ENCODE measurements at places on chromosomes 5 and 9.

- H3K27ac ChIP-seq: no peak overlapping the region
- no peaks in the 10 kb centered on the region for H3K27me3 ChIP-seq
- no peaks in the 10 kb centered on the region for H3K36me3 ChIP-seq
- H3K4me1 ChIP-seq: no peaks in the 10 kb centered on the region
- no peak for DNase-seq
- H3K4me3 ChIP-seq: no peak overlapping the region
These were observed 1365.3 kb upstream of the WWC1 start for GRCh38 chr5:166926138-166926537.

GRCh38 chr5:156528673-156529072 is 201.7 kb downstream of the SGCD start:
- H3K27me3 ChIP-seq: no peaks in the 10 kb centered on the region
- peaks cover 2% of the 10 kb centered on the region for H3K4me1 ChIP-seq
- no peak overlapping the region for H3K27ac ChIP-seq
- H3K4me3 ChIP-seq: no peak overlapping the region

DNA sequence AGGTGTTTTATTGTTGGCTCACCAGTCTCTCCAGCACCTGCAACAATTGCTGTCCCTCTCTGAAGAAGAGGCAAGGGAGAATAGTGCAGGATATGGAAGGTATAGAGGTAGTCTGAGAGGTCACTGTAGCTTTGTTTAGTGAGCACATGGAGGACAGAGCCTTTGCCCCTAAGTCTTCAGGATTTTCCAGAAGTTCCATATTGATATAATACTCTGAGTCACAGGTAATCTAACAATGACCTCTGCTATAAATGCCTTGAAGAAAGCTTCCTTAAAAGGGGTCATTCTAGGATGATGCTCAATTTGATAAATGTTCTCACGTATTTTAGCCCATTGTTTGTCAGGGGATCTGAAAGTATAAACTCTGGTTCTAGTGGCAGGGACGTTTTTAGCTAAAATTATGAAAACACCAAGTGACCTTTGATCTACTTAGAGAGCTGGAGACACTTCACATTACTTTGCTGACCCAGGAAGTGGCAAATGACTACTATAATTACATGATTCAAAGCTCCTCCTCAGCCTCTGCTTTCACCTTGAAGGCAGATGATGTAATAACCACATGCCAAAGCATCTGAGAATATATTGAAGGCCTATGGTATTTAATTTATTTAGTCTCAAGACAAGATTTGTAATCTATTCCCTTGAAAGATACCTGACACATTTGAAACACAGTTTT is 366.9 kb upstream of the NUDT12 start:
- no peaks in the 10 kb centered on the region for H3K27me3 ChIP-seq
- H3K4me1 ChIP-seq: no peaks in the 10 kb centered on the region
- H3K27ac ChIP-seq: no peak overlapping the region
- DNase-seq: no peak
- H3K4me3 ChIP-seq: no peak overlapping the region

- no peak overlapping the region for H3K27ac ChIP-seq
- no peaks in the 10 kb centered on the region for H3K36me3 ChIP-seq
- DNase-seq: peak; percentile 32
- H3K4me1 ChIP-seq: peaks cover 29% of the 10 kb centered on the region
These were observed 34.8 kb downstream of the BOD1 start for GRCh38 chr5:173581408-173582215.

DNA sequence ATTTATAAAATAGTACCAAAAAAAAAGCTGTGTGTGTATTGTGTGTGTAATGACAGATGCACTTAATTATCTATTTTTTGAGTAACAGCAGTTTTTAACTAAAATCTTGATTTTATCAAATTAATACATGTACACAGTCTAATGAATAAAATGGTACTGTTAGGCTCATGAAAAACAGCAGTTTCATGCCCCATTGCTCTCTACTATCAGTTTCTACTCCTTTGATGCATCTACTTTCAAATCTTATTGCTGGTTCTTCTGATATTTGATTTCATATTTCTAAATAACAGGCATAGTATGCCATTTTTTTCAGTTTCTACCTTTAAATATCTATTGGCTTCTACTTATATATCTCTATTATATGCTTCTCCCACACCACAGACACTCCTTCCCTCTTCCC is 117.4 kb downstream of the CCDC171 start:
- no peaks in the 10 kb centered on the region for H3K36me3 ChIP-seq
- no peak overlapping the region for H3K4me3 ChIP-seq
- H3K27ac ChIP-seq: no peak overlapping the region
- H3K27me3 ChIP-seq: no peaks in the 10 kb centered on the region
- H3K4me1 ChIP-seq: no peaks in the 10 kb centered on the region

DNA sequence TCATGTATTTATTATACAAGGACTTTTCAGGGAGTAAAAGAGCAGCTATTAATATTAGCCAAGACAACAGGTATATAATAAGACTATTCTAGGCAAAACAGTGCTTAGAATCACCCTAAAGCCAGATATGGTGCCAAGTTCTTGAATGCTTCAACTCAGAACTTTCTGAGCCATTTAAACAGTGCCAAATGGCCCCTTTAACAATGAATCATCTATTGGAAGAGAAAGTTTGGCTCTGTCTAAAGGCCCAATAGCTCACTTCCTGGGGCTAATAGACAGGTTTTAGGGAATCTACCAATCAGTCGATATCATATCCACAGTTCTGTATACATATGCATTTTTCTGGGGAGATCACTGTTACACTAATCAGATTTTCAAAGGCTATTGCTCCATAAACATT is 42.9 kb downstream of the ZNF474 start:
- H3K36me3 ChIP-seq: no peaks in the 10 kb centered on the region
- DNase-seq: peak; percentile 77
- no peaks in the 10 kb centered on the region for H3K27me3 ChIP-seq
- H3K4me3 ChIP-seq: no peak overlapping the region

- no peak overlapping the region for H3K27ac ChIP-seq
- no peak overlapping the region for H3K4me3 ChIP-seq
- no peaks in the 10 kb centered on the region for H3K27me3 ChIP-seq
- no peaks in the 10 kb centered on the region for H3K4me1 ChIP-seq
These were observed 329.1 kb downstream of the MARCHF11 start for GRCh38 chr5:15850536-15850935.

- no peaks in the 10 kb centered on the region for H3K27me3 ChIP-seq
- no peak for DNase-seq
- no peaks in the 10 kb centered on the region for H3K4me1 ChIP-seq
These were observed 15.5 kb downstream of the SPATA31E1 start for GRCh38 chr9:87898151-87898550.

GRCh38 chr9:19965336-19965735 is 176.5 kb upstream of the SLC24A2 start:
- no peaks in the 10 kb centered on the region for H3K27me3 ChIP-seq
- H3K4me3 ChIP-seq: no peak overlapping the region
- DNase-seq: no peak
- H3K36me3 ChIP-seq: no peaks in the 10 kb centered on the region

DNA sequence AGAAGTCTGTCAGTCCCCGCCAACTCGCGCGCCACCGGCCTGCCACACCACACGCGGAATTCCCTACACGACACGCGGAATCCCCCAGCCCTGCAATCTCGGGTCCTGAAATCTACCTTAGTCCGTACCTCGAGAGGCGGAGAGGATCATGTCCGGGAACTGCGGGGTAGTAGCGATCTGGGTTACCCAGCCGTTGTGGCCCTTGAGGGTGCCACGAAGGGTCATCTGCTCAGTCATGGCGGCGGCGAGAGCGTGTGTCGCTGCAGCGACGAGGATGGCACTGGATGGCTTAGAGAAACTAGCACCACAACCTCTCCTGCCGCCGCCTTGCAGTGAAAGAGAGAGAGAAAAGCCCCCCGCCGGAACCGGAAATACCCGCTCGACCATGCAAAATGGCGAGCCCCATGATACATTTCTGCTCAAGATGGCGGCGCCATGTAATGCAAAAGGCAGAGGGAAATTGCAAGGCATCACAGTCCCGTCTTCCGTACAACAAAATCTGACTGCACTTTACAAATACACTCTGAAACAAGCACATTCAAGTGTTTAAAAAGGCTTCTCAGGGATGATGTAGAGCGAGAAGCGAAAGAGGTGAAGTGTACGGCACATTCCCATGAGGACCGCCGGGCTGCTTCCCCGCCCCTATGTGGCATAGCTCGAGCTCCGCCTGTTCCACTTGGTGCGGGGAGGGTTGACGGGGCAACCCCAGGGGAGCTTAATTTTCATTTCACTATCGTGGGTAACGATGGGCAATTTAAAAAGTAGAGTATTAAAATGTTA is at the start of gene RACK1:
Gene RACK1 (minus strand): TSS at position 343 of the 780 bp plus-strand sequence. CDS start 106 bp downstream, at position 237.
- DNase-seq: peak; percentile 98
- H3K36me3 ChIP-seq: peaks cover 43% of the 10 kb centered on the region
- H3K27me3 ChIP-seq: no peaks in the 10 kb centered on the region
- H3K27ac ChIP-seq: peak within 1 kb of the TSS; percentile 98

All from muscle of leg (tissue), 16 donors.